ENCODE measurements at places on chromosomes 11 and 22.
A peak's percentile ranks its signal among the peaks of the same experiment; 100 is the strongest.

DNA sequence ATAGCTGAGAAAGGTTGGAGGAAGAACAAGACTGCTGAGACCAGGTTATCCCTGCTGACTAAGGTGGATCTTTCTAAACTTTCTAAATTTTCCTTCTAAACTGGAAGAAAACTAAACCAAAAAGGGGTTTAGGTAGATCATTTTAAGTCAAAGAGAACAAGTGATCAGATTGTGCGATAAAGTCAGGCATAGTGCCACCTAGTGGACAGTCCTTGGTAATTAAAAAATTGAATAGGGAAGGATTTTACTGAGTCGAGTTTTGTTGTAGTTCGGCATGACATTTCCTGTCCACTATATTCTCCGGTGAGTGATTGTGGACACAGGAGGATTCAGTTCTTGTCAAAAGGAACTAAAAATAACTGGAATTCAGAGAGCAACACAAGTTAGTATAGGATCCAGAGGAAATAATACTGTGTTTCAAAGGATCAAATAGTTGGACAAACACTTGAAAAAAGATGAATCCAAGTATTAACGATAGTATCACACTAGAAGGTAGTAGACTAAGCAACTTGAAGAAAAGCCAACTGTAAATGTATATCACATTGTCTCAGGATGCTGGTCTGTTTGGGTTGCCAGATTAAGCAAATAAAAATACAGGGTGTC is 1236.4 kb downstream of the FAM181B start:
- no peak for DNase-seq

- DNase-seq: no peak
Observed at GRCh38 chr11:107864591-107864990, 6.0 kb upstream of the SLC35F2 start.

GRCh38 chr11:117950301-117950700 is 21.1 kb upstream of the TMPRSS13 start:
- DNase-seq: peak; percentile 74

DNA sequence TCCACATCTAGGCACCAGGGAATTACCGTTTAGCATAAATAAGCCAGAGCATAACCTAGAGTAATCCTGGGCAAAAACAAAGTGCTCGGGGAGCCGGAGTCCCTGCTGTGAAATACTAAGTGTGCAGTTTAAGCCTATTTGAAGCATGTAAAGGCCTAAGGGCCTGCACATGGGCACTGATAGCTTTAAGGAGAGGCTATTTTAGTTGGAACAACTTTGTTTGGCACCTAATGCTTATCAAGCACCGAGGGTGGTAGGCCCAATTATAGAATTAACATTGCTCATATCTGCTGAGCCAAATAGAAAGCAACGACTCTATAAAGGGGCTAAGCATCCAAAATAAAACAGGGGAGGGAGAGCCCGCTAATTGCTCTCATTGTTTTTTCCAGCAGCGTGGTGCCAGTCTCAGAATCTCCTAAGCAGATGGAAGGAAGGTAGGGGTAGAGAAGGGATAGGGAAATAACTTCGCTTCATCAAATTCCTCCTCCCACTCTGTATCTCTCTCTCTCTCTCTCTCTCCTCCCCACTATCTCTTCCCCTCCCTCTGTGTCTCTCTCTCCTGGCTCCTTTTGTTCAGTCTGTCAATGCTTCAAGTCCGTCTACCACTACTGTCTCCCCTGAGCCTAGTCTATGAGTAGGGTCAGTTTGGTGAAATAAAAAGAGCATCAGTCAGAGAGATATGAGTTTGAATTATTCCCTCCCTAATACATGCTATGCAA is 292.8 kb downstream of the NXPE2 start:
- no peak for DNase-seq

GRCh38 chr11:94424011-94424410 is 22.8 kb upstream of the GPR83 start:
- DNase-seq: no peak

DNA sequence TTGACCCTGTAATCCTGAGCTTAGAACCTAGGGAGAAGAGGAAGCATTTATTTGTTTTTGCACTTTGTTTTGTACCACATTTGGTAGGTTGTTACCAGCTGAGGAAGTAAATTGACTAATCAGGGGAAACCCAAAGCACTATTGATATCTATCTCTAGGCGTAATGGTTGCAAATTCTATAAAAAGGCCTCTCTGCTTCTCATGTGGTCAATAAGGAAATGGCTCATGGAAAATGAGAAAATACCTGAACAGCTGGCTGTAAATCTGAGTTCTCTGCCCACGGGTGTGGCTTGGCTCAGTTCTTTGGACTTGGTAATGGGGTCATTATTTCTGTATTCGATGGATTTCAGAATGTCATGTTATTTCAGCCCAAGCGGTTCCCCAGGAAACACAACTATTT is 42.4 kb downstream of the BARX2 start:
- DNase-seq: no peak

GRCh38 chr11:130798280-130798679 is 118.0 kb downstream of the SNX19 start:
- DNase-seq: no peak

DNA sequence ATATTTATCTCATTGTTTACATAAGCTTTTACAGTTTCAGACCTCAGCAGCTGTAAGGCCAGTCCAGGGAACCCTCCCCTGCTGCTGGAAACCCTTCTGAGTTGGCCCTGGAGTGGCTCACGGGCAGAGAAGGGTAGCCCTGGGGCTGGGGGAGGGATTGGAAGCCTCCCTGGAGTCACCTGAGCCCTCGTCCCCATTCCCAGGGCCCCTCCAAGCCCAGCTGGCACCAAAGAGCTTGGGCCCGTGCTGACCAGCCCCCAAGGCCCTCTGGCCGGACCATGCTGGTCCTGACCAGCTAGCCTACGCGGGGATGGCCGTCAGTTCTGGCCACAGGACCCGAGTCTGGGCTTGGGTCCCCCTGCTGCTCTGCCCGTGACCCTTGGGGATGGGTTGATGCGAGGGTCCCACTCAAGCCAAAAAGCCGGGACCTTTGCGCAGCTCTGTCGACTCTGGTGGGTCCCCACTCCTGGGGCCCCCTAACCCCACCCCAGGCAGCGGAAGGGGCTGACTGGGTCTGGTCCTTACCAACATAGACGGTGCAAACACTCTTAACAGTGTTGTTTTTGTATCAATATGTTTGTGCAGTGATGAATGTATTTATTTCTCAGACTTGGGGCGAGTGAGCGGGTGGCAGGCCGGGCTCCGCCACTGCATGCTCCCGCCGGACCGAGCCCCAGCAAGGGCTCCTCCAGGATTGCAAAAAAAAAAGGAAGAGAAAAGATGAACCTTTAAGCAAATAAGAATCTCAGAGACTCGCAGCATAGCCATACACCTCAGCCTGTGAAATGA is 17.5 kb upstream of the TMEM191C start:
- DNase-seq: no peak

DNA sequence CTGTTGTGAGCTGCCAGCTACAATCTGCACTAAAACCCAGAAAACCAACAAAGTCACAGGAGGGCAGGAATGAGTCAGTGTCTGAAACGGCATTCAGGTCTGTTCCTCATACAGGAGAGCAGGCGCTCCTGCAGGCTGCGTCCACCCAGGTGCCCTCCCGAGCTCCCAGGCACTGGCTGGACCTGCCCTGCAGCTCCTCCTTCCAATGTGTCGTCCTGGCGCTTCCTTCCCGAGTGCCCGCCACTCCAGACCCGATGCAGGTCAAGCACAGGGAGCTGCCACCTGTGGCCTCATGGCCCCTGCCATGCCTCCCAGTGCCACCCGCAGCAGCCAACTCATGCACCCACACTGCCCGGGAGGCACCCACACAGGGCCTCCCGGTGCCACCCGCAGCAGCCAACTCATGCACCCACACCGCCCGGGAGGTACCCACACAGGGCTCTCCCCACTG is 12.0 kb downstream of the BRD1 start:
- DNase-seq: peak; percentile 62

DNA sequence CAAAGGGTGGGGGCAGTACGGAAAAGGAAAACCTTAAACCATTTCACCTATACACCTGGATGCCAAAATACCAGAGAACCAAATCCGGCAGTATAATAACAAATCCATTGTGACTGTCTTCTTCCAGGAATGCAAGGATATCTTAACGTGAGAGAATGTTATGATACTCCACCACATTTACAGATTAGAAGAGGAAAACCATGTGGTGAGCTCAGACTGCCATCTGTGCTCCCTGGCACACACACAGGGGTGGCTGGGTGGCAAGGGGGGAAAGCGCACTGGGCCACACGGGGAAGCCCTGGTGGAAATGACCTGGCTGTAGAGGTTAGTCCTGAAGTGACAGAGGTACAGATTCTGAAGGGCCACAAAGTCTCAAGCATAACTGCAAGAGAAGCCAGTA is 9.9 kb downstream of the EIF1AD start:
- DNase-seq: no peak

DNA sequence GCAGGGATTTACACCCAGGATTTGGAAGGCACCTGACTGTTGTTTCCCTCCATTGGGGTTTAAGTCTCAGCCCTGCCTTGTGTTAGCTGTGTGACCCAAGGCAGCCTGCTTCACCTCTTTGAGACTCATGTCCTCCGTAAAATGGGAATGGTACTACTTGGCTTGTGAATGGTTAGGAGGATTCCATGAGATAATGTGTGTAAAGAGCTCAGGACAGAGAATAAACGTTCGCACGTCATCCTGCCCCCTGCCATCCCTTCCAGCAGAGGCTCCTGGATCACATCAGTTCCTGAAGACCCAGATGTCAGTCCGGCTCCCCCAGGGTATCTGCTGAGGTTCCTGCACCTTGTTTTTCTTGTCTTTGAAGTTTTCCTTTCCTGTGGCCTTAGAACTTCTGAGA is 16.8 kb upstream of the ACCSL start:
- DNase-seq: no peak

- DNase-seq: peak; percentile 29
Observed at GRCh38 chr11:64762674-64763525, 3.1 kb upstream of the PYGM start.

DNA sequence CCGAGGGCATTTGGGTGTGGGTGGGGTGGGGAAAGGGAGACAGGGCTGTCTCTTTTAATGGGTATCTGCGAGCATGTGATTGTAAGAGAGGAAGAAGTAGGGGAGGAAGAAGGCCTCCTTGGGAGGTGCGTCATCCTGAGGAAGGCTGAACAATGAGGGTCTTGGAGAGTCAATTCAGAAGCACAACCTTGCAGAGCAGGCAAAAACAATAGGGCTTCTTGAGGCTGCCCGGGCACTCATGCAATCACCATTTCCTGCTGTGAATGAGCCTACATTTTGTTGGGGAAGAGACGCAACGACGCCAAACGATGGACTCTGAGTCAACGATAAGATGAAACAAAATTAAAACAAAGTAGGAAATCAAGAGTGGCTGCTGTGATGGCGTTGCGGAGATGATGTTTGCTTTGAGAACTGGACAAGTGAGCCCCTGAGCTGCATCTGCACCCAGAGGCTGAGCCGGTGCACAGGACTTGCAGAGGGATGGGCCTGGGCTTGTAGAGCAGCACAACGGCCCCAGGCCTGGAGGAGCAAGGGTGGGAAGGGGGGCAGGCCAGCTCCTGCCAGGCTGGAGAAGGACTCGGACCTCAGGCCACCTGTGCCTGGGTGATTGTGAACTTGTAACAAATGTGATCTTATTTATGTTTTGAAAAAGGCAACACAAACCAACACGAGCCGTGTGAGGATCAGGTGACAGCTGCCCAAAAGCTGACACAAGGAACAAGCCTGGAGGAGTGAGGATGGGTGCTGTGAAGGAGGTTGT is 92.3 kb upstream of the B3GAT1 start:
- peak; percentile 2 for DNase-seq

DNA sequence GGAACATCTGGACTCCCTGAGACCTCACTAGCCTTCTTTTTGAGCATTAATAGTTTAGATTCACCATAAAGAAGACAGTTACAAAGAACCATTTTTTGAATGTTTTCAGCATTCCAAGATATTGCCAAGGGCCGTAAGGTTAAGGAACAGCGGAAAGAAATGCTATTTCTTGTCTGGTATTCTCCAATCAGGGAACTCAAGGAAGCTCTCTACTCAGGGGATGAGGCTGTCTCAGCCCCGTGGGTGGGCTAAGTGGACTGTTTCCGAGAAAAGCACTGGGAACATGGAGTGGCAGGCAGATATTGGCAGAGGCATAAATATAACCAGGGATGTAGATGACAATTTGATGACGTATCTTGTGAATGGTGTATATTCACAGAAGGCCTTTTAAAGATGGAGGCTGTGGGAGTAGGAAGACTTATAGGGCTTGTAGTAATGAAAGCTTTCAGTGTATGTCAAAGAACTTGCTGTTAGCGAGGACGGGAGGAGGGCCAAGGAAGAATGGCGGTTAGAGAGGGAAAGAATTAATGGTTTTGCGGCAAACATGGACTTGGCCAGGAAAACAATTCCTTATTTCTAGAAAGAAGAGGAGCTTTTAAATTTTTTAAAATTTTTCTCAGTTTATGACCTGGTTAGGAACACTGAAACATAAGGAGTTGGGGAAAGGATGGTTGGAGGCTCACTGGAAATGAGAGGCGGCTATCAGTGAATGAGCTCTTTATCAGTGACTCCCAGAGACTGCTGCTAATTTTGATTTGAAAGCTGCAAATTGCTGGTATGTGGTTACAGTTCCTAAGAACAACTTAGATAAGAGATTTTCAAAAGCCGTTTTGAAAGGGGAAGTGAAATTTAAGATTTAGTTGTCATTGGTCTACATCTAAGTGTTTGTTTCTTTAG is 64.6 kb downstream of the ST3GAL4 start:
- DNase-seq: no peak

DNA sequence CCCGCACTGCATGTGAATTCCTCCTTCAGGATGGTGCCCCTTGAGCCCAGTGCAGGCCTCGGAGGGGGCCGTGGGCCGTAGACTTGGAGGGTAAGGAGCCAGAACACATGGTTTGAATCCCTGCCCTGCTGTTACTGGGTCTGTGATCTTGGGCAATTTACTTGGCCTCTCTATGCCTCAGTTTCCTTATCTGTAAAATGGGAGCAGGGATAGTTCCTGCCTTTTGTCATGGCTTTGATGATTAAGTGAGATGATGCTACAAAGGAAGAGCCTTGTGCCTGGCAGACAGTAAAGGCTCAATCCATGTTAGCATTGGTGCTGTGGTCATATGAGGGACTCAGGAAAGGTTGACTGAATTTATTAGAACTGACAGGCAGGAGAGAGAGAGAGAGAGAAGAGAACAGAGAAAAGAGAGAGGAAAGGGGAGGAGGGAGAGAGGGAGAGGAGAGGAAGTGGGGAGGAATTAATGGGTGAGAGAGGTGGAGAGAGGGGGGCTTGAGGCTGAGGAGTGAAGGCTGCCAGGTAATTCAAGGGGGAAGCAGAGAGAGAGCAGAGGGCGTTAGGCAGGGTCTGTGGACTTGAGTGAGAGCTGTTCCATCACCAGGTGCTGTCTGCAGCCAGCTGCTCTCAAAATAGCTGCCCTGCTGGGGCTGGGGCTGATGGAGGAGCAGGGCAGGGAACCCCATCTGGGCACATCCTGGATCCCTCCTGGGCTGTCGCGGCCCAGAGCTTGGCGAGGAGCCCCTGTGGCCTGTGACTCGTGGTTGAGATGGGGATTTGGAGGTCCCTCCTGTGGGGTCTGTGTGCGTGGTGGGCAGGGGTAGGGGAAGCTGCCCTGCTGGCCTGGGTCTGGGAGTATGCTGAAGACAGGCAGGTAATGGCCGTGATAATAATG is 44.1 kb downstream of the MCM5 start:
- no peak for DNase-seq

- no peak for DNase-seq
Observed at GRCh38 chr11:133467686-133468085, 64.6 kb downstream of the OPCML start.

- DNase-seq: no peak
Observed at GRCh38 chr11:87560352-87560751, 522.6 kb downstream of the TMEM135 start.

GRCh38 chr22:24437741-24438328 is 10.4 kb downstream of the ADORA2A start:
- DNase-seq: peak; percentile 4
